ENCODE measurements at places on chromosomes 11 and 22.

- DNase-seq = no peak
These were observed 25.0 kb upstream of the FZD4 start for GRCh38 chr11:86980086-86980796.

DNA sequence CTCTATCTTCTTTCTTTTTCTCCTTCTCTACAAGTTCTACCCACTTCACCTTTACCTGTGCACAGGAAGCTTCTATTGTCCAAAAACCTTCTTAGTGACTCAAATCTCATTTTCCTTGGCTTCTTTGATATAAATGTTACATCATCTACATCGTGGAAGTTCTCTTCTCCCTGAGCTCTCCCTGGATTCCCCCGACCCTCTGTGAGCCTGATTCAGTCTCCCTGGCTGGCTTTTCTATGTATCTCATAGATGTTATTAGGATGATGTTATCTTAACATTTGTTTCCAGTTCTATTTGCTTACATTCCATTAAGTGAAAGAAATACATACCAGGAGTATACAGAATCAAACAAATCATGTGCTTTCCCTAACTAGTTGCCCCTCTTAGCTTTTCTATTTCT lies 235.8 kb upstream of the PITPNB start:
- no peak for DNase-seq

DNA sequence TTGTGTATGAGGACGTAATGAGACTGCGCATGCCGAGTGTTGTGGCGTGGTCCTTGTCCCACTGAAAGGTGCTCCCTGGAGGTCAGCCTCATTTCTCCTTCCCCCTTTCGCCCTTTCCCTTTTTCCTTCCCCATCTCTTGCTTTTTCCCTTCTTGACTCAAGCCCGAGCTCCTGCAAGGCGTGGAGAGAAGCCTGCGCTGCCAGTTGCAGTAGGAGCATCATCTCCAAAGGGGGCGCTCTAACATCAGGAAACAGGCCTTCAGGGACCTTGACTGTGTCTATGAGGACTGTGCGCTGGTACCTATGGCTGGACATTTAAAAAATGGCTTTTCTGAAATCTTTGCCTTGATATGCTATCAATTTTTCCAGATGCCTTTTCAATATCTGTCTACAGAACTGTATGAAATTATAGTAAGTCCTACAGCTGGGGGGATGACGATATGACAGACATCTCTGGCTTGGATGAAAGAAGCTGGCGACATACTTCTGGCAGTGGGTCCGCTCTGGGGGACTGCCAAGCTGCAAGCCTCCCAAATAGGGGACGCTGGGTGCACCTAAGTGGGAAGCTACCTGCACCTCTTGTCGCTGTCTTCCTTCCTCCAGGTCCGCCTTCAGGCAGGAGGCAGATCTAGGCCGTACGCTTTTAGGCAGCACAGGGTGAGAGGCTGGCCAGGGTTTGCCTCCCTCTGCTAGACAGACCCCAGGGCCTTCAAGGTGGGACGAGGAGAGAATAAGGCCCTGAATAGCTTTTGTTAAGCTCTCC lies 96.5 kb downstream of the NXPE2 start:
- DNase-seq = peak; percentile 37

- no peak for DNase-seq
These were observed 21.8 kb downstream of the ALG9 start for GRCh38 chr11:111849631-111850030.

GRCh38 chr11:46588915-46589314 lies 4.9 kb downstream of the AMBRA1 start:
- no peak for DNase-seq

- no peak for DNase-seq
These were observed 15.9 kb upstream of the IGLL5 start for GRCh38 chr22:22871536-22872278.

DNA sequence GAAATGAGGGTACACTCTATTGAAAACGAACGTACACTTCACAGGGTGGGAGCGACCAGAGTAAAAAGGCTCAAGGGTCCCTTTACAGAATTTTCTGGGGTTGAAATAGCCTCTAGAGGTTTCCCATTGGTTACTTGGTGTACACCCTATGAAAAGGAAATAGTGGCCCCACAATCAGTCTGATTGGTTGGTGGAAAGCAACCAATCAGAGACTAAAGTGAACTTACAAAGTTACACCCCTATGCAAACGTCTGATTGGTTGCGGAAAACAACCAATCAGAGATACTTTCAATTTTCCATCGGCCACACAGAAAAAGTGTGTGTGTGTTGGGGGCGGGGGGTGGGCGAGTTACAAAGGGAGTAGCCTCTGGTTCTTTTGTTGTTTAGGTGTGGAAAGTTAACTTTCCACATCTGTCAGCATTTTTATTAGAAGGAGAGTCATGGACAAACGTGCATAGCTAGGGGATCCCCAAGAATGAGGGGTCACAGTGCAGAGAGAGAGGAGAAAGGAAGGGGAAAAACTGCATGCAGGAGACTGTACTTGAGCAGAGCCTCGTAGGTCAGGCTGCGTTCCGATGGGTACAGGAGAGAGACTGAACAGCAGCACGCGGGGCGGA lies 1152.1 kb downstream of the TBC1D22A start:
- DNase-seq = no peak

GRCh38 chr11:61020551-61021235 lies 49.2 kb downstream of the CD6 start:
- DNase-seq = no peak

GRCh38 chr11:2199466-2200341 lies 28.1 kb upstream of the TH start:
- no peak for DNase-seq

DNA sequence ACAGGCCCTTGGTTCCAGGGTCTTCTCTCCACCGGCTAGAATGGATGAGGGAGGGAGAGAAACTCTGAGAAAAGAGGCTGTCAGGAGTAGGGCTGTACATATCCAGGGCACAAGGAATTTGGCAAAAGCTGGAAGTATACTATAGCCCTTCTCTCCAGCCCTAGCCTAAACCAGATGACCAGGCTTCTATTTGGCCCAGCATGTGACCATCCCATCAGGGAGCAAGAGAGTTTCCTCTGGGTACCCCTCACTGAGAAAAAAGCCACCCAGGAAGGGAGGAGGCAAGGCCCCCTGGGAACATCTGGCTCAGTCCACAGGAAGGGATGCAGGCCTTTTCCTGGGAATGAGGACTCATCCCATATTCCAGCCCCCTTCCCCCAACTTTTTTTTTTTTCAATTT lies 8.3 kb downstream of the CD44 start:
- DNase-seq = no peak

DNA sequence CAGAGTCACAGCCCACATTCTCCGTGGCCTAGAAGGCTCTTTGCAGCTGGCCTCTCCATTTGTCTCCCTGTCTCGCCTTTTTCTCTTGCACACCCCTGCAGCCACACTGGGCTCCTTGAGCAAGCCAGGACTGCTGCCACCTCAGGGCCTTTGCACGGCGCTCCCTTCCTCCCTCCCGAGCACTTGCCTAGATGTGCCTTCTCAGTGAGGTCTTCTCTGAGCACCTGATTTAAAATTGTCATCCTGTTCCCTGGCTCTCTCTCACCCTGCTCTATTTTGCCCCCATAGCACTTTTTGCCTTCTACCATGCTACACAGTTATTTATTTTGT lies 102.9 kb upstream of the THY1 start:
- no peak for DNase-seq

DNA sequence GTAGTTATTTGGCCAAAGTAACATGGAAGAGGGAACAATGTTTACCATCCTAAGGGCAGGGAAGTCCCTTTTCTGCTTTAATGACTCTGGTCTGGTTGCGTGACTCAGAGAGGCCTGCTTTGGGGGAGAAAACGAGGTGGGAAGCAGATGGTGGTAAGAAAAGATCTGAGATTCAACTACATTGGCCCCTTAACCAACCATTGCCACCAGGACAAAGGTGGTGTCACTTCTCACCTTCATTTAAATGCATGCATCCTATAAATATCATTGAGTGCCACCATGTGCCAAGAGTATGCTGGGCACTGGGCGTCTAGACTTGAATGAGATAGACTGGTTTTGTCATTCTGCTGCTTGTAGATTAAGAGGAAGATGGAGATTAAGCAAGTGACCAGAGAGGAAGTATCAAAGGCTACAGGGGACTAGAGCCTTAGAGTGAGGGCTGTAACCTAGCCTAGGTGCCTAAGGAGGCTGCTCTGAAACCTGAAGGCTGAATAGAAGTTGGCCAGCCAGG lies 3.6 kb upstream of the SORL1 start:
- no peak for DNase-seq

DNA sequence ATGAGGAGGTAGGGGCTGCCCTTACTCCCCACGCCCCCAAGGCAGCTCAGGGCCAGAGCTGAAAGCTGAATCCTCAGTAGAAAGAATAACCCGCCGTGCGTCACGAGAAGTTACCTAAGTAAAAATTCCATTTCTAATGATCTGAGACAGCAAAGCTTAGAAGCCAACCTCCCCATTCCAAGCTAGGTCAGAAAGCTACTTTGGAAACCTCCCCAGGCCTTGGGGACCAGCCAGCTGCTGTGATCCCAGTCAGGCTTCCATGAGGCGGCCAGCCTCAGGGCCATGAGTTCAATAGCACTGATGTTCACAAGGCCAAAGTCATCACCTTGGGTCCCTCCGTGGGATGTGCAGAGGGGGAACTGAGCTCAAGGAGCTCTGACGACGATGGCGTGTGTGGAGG lies 6.9 kb downstream of the SHISAL1 start:
- no peak for DNase-seq

GRCh38 chr11:118907051-118908042 lies 18.4 kb downstream of the BCL9L start:
- DNase-seq = peak; percentile 68

DNA sequence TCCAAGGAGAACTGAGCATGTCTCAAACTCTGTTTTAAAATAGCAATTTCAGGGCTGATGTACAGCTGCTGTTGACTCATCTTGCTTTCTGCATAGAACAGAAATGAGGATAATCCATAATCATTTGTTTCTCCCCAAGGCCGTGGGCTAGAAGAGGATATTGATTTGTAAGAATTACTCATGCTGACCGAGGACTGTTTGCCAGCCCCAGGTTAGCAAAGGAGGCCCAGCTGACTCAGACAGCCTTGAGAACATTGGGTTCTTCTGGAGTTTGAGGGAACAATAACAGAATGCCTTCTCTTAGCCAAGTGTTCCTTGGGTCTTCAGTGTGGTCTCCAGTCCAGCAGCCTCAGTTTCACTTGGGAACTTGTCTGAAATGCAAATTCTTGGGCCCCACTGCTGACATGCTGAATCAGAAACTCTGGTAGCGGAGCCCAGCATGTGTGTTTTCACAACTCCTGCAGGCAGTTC lies 92.0 kb downstream of the ZC3H12C start:
- no peak for DNase-seq

GRCh38 chr22:21444701-21445436 lies 22.3 kb upstream of the TMEM191C start:
- DNase-seq = no peak

DNA sequence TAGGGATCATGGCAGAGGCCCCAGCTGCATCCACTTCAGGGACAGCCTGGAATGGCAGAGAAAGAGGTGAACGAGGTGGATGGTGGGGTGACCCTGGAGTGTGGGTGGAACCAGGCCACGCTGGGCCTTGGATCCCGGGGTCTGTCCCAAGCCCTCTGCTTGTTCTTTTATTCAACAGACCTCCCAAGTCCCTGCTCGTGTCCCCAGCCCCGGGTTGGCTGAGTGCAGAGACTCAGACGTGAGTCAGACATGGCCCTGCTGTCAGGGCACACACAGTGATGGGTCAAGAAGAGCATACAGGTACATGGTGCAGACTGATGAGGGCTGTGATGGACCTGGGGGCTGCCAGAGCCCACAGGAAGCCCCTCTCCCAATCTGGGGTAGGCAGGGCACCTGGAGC lies 6.6 kb downstream of the ARHGAP8 start:
- no peak for DNase-seq

DNA sequence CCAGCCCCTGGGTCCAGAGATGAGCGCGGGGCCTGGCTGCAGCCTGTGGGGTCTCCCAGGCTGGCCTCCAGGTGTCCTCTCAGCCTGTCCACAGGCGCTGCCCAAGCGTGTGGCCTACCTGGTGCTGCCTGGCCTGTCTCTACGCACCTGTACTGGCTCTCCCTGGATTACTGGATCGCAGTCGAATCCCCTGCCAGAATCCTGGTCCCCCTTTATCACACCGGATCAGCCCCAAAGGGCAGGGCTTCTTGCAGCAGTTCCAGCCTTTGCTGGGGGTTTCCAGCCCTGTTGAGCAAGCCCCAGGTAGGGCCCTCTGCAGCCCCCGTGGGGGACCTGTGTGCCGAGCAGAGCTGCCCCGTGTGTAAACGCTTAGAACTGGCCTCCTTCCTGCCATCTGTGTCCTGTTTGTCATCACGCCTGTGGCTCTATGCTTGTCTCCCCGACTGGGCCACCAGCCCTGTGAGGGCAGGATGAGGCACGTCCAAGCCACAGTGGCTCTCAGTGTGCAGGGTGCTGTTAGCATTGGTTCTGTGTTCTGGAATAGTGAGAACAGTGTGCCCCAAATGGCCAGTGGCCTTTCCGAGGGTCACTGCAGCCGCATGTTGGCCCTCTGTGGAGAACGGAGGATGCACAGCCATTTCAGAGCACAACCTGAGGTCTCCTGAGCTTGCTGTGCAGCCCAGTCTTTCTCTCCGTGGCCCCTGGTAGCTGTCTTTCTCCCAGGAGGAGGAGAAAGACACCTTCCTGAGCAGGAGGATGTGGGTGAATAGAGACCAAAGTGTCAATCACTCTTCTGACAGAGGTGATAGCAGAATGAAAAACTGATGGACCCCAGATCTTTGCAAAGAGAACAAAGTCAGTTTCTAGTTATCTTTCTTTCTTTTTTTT lies 13.9 kb upstream of the TXNRD2 start:
- DNase-seq = no peak

GRCh38 chr11:69041516-69041915 lies 7.2 kb upstream of the TPCN2 start:
- no peak for DNase-seq

DNA sequence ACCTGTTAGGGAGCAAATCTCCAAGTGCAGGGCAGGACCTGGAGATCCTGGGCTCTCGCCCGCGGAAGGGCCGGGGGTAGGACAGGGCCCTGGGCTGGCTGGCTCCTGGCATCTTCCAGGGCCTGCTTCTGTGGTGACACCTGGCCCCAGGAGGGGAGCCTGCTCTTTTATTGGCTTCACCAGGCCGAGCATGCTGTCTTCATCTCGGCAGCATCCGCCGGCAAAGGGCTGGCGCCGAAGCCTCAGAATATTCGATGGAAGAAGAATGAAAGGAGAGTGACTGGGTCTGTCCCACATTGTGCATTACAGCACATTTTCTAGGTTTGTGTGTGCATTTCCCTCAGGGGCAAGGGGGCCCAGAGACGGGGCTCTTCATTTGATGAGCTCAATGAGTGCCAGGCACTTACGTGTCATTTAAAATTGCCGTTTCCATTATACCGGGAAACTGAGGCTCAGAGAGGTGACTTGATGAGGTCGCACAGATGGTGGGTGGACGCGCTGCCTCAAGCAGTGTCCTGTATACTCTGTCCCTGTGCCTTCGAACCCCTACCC lies 70.0 kb downstream of the RBX1 start:
- DNase-seq = no peak

GRCh38 chr11:131690776-131691175 lies 320.4 kb downstream of the NTM start:
- no peak for DNase-seq

DNA sequence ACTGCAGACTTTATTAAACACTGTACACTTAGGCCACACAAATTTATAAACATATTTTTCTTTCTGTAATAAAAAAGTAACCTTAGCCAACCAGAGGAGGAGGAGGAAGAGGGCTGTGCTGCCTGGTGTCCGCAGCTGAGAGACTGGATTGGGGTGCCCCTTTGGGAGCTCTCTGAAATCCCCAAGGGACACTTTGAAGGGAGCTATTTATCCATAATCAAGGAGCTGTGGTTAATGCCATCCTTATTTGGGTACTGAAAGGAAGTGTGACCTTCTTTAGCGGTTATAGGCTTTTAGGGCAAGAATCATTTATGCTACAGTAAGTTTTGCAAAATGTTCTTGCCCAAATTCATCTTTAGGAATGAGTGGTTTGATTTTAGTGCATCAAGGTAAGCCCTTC lies 125.8 kb downstream of the RASSF10 start:
- no peak for DNase-seq
